ENCODE measurements at places on chromosomes 11 and 22.

DNA sequence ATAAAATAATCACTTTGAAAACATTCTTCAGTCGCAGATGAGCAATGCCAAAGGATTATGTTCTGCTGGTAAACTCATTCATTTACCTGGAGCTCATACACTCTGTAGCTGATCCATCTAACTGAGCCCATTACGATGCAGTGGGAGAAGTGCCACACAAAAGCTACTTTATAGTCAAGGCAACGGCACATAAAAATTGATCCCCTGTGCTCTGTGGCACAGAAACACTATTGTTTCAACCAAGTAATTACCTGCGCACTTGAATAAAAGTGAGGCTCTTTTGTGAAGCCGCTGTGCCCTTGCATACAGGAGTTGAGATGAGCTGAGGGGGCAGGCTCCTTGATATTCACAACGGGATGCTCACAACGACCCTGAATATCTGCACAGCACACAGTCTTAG lies 7.2 kb downstream of the DKK3 start:
- DNase-seq = no peak

- no peak for DNase-seq
Measured at GRCh38 chr11:113253406-113253805, 61.0 kb upstream of the TTC12 start.

DNA sequence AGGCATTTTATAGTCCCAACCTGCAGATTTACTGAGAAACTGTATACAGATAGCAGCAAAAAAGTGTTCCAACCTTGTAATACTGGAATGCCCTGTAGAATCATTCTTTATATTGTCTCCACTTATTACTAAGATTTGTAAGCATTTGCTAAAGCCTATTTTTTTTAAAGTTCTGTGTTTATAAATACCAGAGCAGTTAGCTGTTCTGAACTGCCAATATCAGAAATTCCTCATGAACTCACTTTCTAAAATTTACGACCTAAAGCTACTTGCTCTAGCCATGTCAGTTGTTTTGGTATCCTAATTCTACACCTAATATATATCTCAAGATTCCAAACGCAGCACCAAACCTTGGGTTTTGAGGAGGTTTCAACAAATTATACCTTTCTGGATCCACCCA lies 103.2 kb downstream of the C11orf65 start:
- no peak for DNase-seq

DNA sequence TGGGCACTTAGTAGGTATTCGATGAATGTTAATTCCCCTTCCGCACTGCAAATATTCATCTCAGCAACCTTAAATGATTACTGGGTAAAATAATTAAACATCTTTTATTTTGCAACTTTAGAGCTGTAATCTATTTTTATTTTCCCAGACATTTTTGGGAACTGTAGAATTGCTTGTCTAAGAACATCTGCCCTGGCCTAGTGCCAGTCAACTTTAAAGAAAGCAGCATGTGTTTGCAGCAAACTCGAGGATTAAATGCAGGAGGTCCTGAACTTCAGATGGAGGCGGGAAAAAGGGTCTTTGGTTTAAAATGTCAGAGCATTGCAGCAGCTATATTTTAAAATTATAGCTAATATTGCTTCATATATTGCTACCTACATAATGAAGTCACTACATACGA lies 190.0 kb downstream of the PGR start:
- no peak for DNase-seq

DNA sequence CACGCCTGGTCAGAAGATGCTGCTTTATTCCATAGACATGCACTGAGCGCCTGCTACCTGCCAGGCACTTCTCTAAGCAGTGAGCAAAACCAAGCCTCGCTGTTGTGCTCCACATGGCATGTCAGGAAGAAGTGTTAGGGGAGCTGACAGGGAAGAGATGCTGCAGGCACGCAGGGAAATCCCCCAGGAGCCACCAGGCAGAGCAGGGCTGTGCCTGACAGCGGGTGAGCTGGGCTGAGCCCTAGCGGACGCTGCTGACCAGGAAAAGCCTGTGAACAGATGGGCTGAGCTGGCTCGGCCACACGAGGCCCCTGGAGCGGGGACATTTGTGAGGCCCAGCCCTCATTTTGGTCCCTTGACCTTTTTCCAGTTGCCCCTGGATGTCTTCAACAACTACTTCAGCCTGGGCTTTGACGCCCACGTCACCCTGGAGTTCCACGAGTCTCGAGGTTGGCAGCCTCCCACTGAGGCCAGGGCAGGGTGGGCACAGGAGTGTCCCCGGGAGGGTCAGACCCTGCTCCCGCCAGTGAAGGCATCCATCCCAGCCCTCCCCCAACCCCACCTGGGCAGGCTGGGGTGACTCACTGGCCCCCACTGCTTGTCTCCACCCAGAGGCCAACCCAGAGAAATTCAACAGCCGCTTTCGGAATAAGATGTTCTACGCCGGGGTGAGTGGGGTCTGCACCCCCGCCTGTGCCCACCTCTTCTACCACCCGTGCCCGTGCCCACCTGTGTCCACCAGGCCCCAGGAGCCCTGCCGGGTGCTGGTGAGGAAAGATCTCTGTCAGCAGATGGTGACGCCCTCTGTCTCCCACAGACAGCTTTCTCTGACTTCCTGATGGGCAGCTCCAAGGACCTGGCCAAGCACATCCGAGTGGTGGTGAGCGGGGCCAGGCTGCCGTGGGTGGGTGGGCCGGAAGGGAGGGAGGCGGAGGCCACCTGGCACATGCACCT lies 7.4 kb upstream of the MDK start:
- DNase-seq = no peak

DNA sequence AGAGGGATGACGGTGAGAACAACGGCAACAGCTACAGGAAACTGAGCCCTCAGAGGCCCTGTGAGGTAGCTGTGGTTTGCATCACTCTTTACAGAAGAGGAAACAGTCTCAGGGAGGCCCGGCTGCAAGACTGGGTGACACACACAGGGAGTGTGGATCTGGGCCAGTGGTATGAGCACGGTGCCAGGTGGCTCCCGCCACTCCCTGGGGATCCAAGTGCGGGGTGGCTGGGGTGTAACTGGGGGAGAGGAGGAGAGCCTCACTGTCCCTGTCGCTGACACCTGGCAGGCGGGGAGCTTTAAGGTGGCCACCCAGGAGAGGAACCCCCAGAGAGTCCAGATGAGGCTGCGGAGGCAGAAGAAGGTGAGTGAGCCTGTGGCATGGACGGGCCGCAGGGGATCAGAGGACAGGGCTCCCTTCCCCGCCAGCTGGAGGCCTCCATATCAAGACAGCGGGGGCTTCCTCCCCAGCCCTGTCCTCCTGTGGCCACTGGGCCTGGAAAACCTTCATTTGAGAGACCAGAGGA lies 5.6 kb downstream of the RGL4 start:
- DNase-seq = peak; percentile 53

Data from stimulated activated CD8-positive, alpha-beta memory T cell treated with anti-CD3 and anti-CD28 coated beads, Interleukin-4, amount 100 ng/mL, for 4 hours (primary cell).